Left kidney (tissue), 8 donors: ENCODE measurements at places on chromosomes 11 and 22. TPM values are rescaled to one million over a fixed set of nuclear protein-coding genes. Genes with fewer than 3 reads are reported as not detected.
A peak's percentile ranks its signal among the peaks of the same experiment; 100 is the strongest.

GRCh38 chr11:86140334-86140990 is 71.6 kb upstream of the PICALM start:
- DNase-seq, result no peak

- DNase-seq, result no peak
These were observed 16.3 kb upstream of the PANX1 start for GRCh38 chr11:94112206-94112953.

- DNase-seq, result no peak
These were observed 32.4 kb downstream of the POU2F3 start for GRCh38 chr11:120272303-120272702.

- DNase-seq, result no peak
These were observed 29.2 kb downstream of the NADSYN1 start for GRCh38 chr11:71482216-71482615.

Gene PLEKHB1
- 9.0 TPM for polyA plus RNA-seq

Gene LDLRAD3
- 24.6 TPM for polyA plus RNA-seq

DNA sequence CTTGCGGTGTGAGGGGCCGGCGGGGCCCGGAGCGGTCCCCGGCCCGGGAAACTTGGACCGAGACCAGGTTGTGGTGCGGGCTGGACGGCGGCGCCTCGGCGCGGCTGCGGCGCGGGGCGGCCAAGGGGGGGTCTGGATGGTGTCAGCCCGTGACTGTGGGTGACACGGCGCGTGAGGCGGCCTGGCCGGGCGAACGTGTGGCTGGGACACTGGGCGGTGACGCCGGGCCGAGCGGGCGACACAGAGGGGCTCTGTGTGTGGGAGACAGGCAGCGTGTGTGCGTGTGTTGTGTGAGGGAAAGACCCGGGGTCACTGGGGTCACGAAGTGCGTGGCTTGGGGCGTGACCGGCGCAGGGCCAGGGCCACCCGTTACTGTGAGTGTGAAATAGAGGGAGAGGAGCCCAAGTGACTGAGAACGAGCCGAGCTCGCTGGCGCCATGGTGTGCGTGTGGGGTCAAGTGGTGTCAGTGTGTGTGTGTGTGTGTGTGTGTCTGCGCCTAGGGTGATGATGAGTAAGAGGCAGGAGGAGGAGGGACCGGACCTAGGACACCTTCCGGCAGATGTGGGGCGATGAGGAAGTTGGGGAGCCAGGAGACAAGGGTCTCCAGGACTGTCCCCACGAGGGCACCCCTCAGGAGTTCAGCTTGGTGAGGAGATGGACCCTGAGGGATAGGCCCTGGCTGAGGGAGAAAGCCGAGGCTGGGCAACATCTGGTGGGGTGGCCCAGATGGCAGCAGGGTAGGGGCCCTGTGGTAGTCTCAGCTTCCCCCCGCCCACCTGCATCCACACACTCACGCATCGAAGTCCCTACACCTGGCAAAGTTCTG is 817 bp downstream of the RELT start:
- no peak for DNase-seq

DNA sequence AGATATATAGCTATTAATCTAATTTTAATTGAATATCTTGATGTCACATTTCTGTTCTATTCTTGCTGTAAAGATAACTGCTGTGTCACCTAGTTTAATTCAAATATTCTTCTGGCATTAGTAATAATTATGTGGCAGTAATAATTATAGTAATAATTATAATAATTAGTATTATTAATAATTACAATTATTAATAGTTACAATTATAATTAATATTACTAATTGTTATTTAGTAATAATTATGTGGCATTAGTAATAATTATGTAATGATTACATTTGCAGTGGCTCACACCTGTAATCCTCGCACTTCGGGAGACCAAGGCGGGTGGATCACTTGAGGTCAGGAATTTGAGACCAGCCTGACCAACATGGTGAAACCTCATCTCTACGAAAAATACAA is 1.6 kb upstream of the TRIM5 start:
- DNase-seq, result no peak

DNA sequence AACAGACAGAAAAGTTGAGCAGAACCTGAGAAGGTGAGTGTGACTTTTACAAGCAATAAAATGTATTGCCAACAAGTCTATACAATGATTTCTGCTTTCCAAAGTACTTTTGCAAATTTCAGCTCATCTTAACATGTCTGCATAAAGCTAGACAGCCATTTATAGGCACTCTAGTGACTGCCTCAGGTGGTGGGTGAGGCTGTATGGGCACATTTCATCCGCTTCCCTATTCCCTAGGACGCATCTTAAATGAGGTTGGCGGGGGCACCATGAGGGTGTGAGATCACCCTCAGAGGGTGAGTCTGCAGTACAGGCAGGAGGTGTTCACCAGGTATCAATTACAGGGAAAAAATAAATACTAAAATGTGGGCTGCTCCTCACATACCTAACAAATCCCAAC is 110.1 kb downstream of the ETS1 start:
- no peak for DNase-seq

- DNase-seq, result no peak
These were observed 21.4 kb downstream of the GTPBP1 start for GRCh38 chr22:38727123-38727522.

DNA sequence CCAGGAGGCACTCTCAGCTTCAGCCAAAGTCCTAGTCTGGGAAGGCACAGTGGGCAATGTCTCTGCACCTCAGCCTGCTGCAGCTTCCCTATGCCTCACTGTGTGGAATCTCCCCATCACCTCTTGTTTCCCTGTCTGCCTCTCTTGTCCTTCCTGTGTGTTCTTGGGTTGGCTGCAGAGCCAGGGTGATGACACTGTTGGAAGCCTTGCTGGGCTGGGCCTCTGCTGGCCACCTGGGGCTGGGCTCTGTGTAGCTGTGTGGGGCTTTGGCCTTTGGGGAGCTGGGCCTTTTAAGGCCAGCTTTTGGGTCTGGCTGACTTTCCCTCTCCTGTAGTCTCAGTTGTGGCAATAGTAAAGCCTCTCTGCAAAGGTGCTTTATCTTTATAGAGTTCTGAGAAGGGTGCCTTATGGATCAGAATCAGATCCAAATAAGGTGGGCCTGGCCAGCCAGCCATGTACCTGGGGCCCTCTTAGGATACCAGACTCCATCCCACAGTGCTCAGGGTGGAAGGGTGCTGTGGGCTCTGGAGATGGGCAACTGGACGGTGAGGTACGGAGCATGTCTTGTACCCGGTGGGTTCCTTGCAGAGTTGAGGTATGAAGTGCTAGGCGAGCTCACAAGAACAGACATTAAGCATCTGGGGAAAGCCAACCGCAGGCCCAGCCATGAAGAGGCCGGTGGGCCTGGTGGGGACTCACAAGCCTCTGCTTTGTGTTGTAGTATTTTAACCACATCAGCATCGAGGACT is 10.3 kb upstream of the RANBP1 start:
- DNase-seq, result no peak

GRCh38 chr11:69219991-69220390 is 64.3 kb downstream of the SMIM38 start:
- DNase-seq, result no peak

DNA sequence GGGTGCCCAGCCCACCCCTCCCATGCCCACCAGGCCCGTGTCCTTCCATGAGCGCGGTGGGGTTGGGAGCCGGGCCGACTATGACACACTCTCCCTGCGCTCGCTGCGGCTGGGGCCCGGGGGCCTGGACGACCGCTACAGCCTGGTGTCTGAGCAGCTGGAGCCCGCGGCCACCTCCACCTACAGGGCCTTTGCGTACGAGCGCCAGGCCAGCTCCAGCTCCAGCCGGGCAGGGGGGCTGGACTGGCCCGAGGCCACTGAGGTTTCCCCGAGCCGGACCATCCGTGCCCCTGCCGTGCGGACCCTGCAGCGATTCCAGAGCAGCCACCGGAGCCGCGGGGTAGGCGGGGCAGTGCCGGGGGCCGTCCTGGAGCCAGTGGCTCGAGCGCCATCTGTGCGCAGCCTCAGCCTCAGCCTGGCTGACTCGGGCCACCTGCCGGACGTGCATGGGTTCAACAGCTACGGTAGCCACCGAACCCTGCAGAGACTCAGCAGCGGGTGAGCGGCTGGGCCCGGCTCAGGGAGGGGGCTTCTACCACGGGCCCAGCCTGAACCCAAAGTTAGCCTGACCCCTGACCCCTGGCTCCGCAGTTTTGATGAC is 3.0 kb downstream of the PKP3 start:
- peak; percentile 74 for DNase-seq

Gene RASD2
- polyA plus RNA-seq, result 1.5 TPM

Gene MB
- polyA plus RNA-seq, result not detected

DNA sequence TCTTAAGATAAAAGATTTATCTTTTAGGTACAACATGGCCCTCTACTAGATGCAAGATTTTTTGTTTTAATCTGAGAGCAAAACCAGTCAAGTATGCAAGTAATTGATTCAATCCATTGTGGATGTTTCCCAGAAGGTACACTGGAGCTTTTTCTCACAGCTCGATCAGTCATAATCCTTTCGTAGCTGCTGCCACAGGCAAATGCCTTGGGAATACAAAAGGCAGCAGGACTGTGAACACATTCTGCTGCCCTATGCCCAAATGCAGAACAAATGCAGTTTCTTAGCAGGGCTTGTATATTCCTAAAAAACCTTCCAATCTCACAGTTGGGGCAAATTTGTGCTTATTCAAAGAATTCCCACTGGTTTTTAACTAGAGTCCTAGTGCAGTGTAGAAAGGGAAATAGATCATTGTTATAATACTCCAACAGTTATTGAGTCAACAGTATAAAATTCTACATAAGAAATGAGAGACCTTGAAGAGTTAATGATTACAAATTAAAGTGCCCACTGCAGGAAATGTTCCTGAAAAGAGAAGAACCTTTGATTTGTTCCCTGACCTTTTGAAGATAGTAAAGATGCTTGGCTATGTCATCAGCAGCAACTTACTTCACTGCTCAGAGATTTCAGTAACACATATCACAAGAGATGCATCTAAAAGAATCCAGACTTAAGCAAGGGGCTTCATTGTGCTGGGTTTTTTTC is 14.1 kb downstream of the LPXN start:
- no peak for DNase-seq

DNA sequence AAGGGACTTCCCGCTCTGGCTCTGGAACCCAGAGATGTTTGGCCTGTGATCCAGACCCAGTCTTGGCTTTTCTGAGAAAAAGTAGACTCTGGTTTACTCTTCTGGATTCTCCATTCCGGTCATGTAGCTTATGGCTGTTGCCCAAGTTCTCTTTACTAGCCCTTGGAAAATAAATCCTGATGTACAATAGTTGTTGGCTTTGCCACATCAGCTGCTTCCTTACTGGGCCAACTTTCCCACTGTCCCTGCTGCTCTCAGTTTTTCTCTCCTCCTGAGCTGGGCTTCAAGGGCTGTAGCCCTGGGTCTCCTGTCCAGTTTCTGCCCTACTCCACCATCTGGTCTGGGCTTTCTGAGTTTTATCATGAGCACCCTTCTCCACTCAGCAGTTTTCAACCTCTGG is 12.5 kb downstream of the PATZ1 start:
- no peak for DNase-seq

Gene OR5L2
- polyA plus RNA-seq, result not detected

Gene PIWIL4
- polyA plus RNA-seq, result 4.7 TPM

Gene LDHAL6A
- polyA plus RNA-seq, result 1.5 TPM

Gene SART1
- polyA plus RNA-seq, result 48.6 TPM

Gene KREMEN1
- 22.3 TPM for polyA plus RNA-seq

Gene CCDC15
- 5.6 TPM for polyA plus RNA-seq

DNA sequence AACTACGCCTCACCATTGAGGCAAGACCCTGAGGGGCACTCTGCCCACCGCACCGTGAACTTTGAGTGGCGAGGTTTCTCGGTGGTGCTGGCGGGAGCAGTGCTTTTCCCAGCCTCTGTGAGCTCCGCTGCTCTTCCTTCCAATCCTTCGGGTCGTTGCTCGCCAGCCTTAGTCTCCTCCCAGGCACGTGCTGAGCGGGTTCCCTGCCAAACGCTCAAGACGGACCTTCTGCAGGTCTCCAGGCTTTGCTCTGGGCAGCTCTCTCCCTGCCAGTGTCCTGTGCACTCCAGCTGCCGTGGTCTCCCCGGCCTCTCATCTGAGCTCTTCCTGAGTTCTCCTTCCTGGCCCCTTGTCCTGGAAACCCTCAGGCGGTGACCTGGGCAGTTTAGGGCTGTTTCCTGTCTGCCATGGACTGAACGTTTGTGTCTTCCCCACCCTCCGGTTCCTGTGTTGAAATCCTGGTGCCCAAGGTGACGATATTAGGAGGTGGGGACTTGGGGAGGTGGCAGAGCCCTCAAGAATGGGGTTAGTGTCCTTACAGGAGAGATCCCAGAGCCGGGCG is 11.2 kb upstream of the MUC6 start:
- no peak for DNase-seq
